Stimulated activated CD8-positive, alpha-beta memory T cell treated with anti-CD3 and anti-CD28 coated beads, Interleukin-7, amount 100 ng/mL, for 1 hour (primary cell): ENCODE measurements at places on chromosomes 4 and X.

DNA sequence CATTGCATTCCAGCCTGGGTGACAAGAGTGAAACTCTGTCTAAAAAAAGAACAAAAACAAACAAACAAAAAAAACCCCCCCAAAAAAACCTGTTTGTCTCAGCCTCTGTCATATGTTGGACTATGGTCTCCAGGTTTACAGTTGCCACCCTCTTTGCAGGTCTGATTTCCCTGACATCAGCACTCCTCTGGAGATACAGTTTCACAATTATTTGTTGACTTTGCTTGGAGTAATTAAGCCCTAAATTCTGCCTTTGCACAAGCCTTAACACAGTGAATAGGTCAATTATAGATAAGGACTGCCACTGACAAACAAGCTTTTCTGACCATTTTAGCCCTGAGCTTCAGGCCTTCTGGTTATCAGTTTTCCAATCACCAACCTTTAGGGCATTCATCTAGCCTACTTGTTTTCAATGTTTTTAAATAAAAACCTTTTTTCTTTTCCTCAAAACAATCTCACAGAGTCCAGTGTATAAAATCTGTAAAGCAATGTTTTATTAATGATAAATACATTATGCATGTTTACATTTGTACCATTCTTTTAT is 20.4 kb upstream of the MAPK10 start:
- DNase-seq, result no peak

GRCh38 chr4:163142246-163142645 is 24.4 kb downstream of the NAF1 start:
- no peak for DNase-seq

- DNase-seq, result no peak
Observed at GRCh38 chr4:180436361-180436760, 1806.8 kb upstream of the TENM3 start.

- peak; percentile 75 for DNase-seq
Observed at GRCh38 chrX:135421537-135421931, 210 bp upstream of the SMIM10L2A start.

DNA sequence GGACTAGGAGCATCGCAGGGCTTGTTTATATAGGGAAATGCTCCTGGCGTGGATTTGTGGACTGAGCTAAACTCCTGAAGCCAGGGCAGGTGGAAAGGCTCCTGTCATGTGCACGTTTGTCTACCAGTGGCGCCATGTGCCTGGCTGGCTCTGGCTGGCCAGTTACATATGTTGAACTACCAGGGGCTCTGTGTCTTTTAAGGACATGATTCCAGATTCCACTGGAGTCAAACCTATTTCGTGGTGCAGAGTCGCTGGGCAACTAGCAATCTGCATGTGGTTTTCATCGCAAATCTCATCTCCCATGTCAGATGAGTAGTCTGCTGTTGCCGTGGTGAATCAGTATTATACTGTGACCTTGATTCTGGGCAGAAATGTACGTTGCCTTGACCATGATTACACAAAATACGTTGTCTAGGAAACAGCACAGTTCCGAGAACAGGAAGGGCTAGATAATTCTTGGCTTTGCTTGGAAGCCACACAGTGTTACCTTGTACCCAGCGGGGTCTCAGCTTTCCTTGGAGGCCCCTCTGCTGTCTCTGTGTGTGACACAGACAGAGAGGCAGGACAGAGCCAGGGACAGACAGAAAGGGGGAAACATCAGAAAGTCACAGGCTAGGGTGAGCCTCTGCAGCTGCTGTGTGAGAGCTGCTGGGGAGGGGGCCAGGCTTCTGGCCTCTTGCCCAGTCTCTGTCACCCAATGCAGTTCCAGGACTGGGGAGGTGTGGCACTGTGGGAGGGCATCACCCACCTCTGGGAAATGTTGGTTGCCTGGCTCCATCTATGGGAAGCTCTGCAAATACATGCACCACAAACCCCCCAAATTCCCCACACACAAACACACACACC is 19.2 kb downstream of the PNMA6E start:
- DNase-seq, result no peak

- no peak for DNase-seq
Observed at GRCh38 chr4:111506706-111507105, 638.5 kb upstream of the FAM241A start.

GRCh38 chr4:3464911-3465697 is 2.0 kb downstream of the DOK7 start:
- no peak for DNase-seq

DNA sequence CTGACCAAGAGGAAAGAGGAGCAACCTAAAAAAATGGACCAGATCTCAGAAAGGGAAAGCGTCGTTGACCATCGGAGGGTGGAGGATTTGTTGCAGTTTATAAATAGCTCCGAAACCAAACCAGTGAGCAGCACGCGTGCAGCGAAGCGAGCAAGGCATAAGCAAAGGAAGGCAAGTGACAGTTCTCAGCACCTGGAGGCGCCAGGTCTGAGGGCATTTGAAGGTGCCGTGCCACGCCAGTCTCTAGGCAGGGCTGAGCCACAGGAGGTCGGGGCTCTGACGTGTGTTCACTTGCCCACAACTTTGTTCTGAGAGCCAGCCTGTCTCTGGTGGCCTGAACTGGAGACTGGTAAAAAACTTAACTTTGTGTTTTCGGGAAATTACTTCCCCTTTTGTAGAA is 59.7 kb downstream of the TNIP2 start:
- no peak for DNase-seq

DNA sequence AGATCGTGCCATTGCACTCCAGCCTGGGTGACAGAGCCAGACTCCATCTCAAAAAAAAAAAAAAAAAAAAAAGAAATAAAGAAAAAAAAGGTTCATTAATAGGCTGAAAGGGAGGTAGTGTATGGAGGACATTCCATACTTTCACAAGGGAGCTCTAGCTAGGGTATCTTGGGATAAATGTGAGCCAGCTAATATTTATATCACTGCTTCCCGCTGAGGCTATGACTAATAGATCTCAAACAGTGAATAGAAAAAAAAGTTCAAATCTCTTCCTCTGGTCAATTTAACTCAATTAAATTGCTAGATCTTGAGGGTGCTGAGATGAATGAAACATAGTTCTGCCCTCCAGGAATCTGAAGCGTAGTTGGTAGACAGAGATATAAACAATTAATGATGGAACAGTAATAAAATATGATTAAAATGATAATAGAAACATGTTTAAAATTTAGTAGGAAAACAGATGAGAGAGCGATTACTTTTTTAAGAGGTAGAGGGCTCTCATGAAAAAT is 55.7 kb upstream of the SHISA3 start:
- DNase-seq, result no peak

- no peak for DNase-seq
Observed at GRCh38 chrX:9906919-9907318, 60.2 kb upstream of the CLDN34 start.

GRCh38 chr4:130322439-130322838 is 1226.5 kb downstream of the C4orf33 start:
- no peak for DNase-seq

DNA sequence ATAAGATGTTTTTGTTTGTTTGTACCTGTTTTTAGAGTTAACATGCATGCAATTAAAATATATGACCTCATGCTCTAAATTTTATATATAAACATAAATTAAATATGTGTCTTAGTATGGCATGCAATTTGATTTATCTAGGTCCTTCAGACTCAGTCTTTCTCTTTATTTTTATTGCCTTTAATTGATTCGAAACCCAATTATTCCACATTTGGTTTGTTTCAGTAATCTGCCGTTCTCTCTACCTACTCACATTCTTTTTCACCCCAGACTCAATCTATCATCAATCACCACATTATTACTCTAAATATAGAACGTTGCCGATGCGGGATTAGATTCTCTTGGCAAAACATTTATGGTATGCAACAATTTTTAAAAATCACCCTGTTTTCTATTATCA is 1492.8 kb downstream of the RAPGEF2 start:
- DNase-seq, result no peak

- DNase-seq, result no peak
Observed at GRCh38 chr4:153204247-153204671, at the start of gene TRIM2. Gene TRIM2 (plus strand): TSS chr4:153204443. CDS start chr4:153204531, 88 bp downstream.

- DNase-seq, result no peak
Observed at GRCh38 chr4:164060456-164060855, 566.0 kb downstream of the TMA16 start.

GRCh38 chr4:1573830-1574459 is 110.2 kb downstream of the FAM53A start:
- DNase-seq, result no peak

- no peak for DNase-seq
Observed at GRCh38 chr4:39446483-39446841, 12.3 kb downstream of the RPL9 start.

- no peak for DNase-seq
Observed at GRCh38 chr4:182876427-182876826, 40.8 kb downstream of the DCTD start.

DNA sequence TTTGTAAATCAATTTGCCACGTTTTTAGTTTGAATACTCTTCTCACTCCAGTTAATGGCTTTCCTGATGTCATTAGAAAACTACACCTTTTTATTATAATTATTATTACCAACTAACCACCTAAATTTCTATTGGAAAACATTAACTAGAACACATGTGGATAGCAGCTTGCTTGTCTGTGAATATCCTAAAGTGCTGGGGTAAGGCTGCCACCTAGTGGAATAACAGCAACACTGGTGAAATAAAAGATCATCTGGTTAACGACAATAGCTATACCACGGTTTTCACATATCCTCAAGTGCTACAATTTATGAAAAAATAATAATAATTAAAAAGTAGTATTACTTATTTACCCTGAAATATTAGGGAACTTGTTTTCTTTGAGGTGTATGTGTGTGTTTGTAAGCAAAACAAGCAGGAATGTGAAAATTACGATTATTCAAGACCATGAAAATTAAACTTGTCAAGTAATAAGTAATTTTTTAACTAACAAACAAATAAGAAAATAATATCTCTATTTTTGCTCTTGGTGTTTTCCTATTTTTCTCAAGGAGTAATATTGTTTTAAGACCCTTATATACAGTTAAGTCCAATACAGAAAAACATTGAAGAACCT is 130.1 kb upstream of the TECRL start:
- no peak for DNase-seq

DNA sequence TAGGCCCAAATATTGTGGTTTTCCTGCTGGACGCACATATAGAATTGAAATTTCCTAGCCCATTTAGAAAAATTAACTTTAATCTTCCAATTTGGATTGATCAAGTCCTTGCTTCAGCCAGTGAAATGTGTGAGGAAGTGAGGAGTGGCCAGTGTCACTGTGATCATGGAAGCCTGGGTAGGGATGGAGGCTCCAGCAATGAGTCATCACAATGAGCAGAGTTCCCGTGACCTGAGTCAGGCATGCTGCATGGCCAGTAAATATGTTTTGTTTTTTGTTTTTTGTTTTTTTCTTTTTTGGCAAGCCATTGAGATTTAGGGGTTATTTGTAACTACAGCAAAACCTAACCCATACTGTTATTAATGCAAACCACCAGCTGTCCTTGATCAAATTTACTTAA is 52.1 kb downstream of the IDS start:
- no peak for DNase-seq

DNA sequence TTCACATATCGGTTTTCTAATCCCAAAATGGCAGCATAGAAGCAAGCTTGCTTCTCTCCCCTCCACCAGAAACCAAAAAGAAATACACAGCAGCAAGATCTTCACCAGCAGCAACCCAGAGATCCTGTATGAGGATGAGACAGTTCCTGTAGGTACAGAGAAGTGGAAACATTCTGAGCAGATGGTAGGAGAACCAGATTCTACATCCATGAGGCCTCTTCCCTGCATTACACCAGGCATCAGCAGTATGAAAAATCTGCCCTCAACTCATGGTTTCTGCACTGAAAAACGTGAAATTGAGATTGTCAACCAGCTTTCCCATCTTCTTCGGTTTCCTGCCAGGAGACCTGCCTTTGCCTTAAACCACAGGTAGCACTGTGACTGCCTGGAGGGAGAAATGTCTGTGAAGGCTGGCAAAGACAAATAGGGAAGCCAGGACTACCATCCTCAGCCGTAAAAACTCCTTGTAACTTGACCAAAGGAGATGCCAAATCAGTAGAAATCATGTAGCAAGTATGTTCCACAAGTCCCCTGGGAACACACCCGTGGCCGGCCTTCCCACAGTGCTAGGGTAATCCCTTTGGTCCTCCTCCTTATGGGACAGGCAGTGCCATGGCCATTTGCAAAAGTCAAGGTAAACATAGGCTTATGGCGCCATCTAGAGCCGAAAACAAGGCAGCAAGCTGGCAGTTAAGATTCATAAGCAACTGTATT is 24.0 kb upstream of the MTHFD2L start:
- DNase-seq, result no peak

DNA sequence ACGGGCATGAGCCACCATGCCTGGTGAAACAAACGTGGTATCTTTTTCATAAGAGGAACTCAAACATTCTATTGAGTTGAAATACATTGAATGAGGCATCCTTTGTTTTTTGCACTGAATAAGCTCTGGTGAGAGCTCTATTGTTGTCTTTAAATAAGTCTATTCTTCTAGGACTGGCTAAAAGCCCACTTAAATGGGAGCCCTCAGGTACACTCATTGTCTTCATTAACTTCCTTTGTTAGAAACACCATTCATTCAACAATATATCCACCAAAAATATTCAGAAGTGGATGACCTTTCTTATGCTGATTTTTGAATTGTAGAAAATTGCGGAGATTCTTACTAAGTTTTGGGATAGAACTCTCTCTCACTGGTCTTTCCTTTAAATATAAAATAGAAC is 568.0 kb downstream of the IL1RAPL1 start:
- no peak for DNase-seq
